ENCODE measurements at places on chromosomes 12 and 14. TPM values are rescaled to one million over a fixed set of nuclear protein-coding genes. Genes with fewer than 3 reads are reported as not detected.
A peak's percentile ranks its signal among the peaks of the same experiment; 100 is the strongest.

DNA sequence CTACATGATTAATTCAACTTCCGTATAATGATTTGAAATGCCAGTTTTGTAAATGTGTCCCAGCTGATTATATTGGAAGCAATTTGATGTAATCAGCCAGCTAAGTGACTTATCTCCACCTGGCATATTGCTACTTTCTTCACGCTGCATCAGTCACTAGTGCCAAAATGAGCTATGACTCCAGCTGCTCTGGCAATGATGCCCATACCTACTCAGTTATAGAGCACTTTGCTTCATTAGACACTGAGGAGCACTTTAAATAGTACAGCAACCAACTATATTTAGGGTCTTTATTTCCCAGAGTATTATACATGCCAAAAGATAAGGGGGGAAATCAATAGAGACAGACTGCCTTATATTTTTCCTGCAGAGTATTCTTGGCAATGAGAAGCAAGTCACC lies 67.9 kb upstream of the LIN7A start:
- no peak for DNase-seq

The PTPRO gene
- 1.2 TPM for total RNA-seq

The CIPC gene
- 9.9 TPM for total RNA-seq

- no peak for DNase-seq
These were observed 96.2 kb downstream of the NEDD1 start for GRCh38 chr12:97003276-97003675.

The C12orf54 gene
- total RNA-seq: not detected

- DNase-seq: no peak
These were observed 44.6 kb downstream of the SFSWAP start for GRCh38 chr12:131755305-131756113.

- no peak for DNase-seq
These were observed 1674.7 kb upstream of the SEL1L start for GRCh38 chr14:83208341-83208740.

DNA sequence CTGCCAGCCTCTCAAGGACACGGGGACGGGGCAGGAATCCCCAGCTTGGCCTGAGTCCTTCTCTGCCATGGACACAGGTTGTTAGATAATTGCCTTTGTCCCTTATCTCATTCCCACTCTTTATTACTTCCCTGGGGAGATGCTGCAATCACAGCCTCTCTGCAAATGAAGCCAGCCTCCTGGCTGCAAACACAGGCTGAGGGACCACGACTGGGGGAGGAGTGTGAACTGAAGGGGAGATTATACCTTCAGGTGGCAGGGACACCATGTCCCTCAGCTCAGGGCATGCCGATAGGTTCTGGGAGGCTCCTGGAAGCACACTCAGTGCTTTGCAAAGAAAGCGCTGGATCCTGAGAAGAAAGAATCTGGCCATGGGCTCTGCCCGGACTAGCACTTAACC lies 16.1 kb upstream of the CHGA start:
- no peak for DNase-seq

GRCh38 chr12:68727776-68728175 lies 18.2 kb upstream of the SLC35E3 start:
- no peak for DNase-seq

The VEZT gene
- 37.0 TPM for total RNA-seq

GRCh38 chr14:64026600-64026999 lies 173.8 kb downstream of the SYNE2 start:
- DNase-seq: peak; percentile 15

GRCh38 chr12:49292729-49293055 lies 2.3 kb upstream of the PRPH start:
- DNase-seq: no peak

GRCh38 chr14:63761351-63762117 lies 33.7 kb upstream of the SGPP1 start:
- DNase-seq: no peak

GRCh38 chr14:36524220-36524837 lies 4.3 kb upstream of the NKX2-1 start:
- no peak for DNase-seq

DNA sequence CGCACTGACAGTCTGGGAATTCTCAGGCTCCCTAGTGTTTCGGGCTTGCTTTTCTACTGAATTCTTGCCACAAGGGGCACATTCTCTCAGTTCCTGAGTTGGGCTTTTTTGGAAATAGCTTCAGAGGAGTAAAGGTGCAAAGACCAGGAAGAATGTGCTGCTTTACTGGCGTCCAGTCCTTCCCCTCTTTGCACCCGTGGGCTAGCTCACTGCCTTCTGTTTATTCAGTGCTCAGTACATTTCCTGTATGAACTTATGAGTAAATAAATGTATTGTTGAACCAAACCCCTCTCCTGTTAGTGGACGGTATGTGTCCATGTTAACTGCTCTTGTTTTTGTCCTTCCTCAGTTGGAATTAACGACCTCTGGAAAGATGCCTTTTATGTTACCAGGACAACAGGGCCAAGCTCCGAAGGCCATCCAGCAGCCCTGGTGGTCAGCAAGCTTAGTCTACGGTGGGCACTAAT lies 24.0 kb downstream of the GSG1 start:
- no peak for DNase-seq

DNA sequence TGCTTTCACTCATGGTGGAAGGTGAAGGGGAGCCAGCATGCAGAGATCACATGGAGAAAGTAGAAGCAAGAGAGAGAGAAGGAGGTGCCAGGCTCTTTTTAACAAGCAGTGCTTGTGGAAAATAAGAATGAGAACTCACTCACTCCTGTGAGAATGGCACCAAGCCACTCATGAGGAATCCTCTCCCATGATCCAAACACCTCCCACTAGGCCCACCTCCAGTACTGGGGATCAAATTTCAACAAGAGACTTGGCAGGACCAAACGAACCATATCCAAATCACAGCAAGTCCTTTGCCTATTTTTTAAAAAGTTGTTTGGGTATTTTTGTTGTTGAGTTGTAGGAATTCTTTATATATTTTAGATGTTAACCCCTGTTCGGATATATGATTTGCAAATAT lies 245.9 kb upstream of the ARID2 start:
- DNase-seq: no peak

DNA sequence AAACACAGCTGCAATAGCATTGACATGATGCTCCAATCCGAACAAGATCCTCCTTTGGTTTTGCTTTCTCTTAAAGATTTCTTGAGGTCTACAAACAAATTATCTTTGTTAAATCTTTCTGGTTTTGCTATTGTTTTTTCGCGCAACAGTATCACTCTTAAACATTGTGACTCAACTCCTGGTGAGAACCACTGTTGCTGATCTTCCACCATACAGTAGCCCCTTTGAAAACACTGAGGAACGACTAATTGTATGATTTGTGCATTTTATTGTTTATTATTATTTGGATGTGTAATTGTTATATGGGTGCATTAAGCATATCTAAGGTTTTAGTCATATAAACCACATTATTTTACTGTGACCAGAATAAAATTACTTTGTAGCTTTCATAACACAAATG lies 282.8 kb downstream of the EGLN3 start:
- DNase-seq: no peak
